AG04450 (cell line): ENCODE measurements at places on chromosomes 5 and 9.

GRCh38 chr9:74985041-74985440, 32.3 kb upstream of the C9orf40 start:
- no peak for DNase-seq

DNA sequence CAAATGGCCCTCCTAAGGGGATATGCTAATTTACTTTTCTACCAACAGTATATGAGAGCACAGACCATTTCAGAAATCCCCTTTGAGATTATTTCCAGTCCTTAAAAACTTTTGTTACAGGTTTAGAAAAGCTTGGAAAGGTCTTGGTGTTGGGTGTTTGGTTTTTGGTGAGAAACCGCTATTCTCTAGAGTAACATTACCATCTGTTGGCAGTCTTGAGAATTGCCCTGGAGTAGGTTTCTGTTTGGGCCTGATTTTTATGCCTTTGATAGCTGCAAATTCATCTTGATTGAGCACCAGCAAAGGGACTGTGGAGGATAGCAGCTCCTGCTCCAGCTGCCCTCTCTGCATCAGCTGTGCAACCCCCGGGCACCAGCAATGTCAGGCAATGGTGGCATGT, 8.0 kb downstream of the NUDT2 start:
- DNase-seq, result no peak

GRCh38 chr5:54848581-54848980, 136.8 kb downstream of the ESM1 start:
- no peak for DNase-seq

- no peak for DNase-seq
These were observed 31.6 kb downstream of the NTNG2 start for GRCh38 chr9:132193227-132194124.

DNA sequence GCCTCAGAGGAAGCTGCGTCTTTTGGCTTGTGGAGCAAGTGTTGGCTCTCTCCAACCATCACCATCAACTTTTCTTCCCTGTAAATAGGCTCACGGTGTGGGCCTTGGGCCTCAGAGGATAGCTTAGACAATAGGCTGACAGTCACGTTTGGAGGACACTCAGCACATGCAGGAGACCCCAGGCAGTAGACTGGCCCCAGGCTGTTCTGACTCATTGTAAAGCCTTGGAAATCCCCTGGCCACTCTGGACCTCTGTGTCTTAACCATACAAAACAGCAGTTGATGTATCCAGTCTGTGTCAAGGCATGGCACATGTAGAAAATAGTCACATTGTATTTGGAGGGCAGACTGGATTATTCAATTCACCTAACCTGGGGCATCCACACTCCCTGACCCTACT, 18.6 kb downstream of the CD74 start:
- DNase-seq, result peak; percentile 16

DNA sequence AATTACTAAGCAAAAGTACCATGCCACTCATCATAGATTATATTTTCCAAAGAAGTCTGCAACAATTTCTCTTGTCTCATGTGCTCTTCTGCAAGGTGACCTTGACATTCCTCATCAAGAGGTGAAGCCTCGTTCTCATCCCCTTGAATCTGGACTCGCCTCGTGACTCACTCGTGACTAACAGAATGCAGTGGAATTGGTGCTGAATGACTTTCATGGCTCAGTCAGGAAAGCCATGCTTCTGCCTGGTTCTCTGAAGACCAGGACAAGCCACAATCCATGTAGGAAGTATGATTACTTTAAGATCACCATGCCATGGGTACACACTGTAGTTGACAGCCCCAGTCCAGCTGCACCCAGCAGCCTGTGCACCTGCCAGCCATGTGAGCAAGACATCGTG, 335.8 kb downstream of the GADD45G start:
- DNase-seq, result no peak

DNA sequence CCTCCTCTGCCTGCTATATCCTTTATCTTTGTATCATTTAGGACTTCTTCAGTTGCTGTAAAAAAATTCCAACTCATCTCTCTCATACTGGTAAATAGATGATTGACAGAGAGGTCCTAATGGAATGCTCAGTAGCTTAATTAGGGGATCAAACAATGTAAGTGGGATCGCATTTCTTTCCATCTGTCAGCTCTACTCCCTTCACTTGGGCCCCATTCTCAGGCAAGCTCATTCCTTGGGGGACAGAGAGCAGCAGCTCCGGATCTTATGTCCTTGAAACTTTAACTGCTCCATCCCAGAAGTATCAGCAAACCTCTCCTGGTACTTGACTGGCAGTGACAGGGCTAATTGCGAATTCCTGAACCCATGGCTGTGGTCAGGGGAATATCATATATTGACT, 146.7 kb downstream of the YTHDC2 start:
- DNase-seq, result no peak

DNA sequence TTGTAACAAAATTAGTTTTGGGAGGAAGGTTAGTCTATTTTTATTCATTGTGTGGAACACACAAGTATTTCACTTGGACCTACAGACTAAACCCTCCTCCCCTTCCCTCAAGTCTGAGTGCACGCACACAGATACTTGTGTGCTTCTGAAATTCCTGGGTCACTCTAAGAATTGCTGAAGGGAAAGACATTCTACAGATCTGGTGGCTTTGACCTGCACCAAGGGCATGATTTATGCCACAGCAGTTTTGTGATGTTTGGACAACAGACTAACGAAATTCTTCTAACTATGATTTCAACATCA, 150.5 kb downstream of the ARL15 start:
- DNase-seq, result no peak

- no peak for DNase-seq
These were observed 446.2 kb downstream of the PLK2 start for GRCh38 chr5:58013542-58014258.

DNA sequence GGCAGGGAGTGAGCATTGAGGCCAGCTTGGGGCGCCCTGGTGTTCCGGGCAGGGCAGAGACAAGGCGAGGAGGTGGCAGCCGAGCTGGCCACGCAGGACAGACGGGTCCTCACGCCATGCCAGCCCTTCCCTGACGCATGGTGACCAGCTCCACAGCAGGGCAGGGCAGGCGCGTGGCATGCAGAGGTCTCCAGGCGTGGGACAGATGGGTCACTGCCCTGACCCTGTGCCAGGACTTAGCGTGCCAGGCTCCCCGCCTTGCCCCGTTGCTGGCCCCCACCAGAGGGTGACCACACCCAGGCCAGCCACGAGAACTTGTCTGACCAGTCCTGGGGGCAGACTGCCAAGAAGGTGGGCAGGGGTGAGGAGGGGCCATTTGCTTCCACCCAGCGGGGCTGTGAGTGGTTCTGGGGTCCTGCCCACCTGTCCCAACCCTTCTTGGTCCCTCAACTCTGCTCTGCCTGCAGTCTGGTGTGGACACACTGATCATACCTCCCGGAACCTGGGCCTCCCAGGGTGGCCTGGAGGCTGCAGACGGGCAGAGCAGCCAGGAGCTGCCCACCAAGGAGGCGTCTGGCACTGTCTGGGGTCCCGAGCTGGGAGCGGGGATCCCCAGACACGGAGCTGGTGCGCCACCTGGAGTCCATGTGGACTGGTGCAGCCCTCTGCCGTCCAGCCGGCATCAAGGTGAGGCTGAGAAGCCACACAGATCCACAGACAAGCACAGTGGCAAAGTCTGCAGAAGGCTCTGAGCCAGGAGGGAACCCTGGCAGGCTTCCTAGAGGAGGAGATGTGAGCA, at the start of gene RNF224:
RNF224 (plus strand) TSS at position 449 of the 799 bp plus-strand sequence. CDS start 834 bp downstream, outside the sequence.
- peak; percentile 38 for DNase-seq

DNA sequence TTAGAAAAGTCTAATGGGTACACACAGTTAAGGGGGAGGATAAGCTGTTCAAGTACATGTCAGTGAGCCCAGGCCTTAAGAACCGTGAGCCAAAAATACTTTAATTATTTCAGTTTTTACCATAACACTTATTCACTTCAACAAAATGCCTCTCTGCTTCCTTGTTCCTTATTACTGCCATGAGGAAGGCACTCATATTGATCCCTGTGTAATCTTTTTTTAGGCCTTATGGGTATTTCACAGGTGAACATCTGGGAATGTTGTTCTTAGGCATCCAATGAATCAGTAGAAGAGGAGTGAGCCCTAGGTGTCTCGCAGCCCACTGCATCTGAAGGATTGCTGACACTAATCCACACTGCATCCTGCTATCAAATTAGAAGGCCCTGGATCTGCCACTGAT, 13.5 kb upstream of the DMAC1 start:
- DNase-seq, result no peak

GRCh38 chr9:112333639-112334431, 416 bp upstream of the PTBP3 start:
- peak; percentile 81 for DNase-seq

GRCh38 chr5:157271740-157272271, 5.9 kb downstream of the CYFIP2 start:
- no peak for DNase-seq

GRCh38 chr9:79371301-79371700, 200.5 kb upstream of the TLE4 start:
- DNase-seq, result no peak

DNA sequence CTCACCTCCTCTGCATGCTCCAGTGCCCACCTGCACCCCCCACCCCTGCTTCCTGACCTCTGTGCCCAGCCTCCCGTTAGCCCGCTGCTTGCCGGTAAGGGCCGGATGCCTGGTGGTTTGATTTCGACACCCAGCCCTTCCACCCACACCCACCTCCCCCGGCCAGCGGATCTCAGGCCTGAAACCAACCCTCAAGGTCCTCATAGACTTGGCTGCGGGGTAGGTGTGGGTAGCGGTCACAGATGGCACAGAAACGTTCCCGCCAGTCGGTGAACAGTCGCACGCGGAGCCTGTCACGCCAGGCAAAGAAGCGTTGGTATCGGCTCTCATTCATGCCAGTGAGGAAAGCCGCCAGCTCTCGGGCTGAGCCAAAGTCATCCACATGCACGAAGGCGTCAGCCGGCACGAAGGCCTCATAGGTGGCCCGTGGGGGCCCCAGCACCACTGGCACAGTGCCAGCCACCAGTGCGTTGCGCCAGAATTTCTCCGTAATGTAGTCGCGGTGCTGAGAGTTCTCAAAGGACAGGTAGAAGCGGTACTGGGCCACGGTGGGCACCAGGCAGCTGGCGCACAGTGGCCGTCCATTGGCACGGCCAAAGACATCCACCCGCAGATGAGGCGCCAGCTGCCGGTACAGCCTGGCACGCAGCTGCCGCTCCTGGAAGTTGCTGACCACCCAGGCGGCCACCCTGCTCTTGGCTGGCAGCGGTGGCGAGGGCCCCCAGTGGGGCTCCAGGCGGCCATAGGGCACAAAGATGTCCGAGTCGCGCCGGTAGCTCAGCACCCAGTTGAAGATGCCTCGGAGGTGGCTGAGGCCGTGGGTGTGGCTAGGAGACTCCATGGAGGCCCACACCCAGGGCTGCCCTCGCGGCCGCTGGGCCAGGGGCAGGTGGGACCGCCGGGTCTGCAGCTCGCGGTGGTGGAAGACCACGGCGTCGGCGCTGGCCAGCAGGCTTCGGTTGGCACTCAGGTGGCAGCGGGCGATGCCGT, 1.1 kb downstream of the FUT7 start:
- DNase-seq, result no peak

DNA sequence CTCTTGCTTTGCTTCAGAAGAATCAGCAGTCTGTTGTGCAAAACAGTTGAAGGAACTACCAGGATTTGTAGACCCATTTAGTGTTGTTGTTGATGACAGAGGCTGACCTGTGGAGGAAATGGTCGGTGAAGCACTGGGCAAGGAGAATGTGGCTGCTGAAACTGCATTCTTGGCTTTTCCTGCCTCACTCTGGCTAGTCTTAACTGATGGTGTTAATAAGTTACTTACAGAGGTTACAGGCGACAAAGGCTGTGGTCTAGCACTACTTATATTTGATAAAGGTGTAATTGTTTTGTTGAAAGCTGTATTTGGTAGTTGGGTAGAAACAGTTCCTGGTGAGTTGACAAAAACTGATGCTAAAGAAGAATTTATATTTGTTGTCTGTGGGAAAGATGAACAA, 31.5 kb downstream of the MLANA start:
- DNase-seq, result no peak

- DNase-seq, result no peak
These were observed 529.3 kb downstream of the BNC2 start for GRCh38 chr9:16341177-16341576.

DNA sequence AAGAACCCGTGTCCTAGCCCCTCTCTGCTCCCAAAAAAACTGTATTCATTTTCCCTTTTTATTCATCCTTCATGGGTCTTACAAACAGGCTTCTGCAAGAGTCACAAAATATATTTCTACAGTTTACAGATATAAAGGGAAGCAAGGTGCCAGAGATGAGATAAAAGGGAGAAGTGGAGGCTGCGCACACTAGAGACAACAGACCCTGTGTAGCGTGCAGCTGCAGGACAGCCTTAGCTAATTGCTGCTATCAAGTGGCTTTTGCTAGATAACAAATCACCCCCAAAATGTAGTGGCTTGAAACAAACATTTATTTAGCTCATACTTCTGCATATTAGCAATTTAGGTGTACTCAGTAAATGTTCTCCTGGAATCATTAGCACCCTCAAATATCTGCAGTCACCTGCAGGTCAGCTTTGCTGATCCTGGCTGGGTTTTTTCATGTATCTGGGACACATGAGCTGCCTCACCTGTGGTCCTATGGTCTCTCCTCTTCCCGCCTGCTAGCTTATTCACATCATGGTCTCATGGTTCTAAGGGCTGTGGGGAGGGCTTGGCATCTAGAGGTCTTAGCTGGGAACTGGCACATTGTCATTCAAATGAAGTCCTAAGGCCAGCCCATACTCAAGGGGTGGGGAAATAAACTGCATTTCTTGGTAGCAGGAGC, 29.4 kb downstream of the ARHGEF37 start:
- no peak for DNase-seq

- DNase-seq, result no peak
These were observed 372.6 kb downstream of the KDM4C start for GRCh38 chr9:7130266-7130820.

DNA sequence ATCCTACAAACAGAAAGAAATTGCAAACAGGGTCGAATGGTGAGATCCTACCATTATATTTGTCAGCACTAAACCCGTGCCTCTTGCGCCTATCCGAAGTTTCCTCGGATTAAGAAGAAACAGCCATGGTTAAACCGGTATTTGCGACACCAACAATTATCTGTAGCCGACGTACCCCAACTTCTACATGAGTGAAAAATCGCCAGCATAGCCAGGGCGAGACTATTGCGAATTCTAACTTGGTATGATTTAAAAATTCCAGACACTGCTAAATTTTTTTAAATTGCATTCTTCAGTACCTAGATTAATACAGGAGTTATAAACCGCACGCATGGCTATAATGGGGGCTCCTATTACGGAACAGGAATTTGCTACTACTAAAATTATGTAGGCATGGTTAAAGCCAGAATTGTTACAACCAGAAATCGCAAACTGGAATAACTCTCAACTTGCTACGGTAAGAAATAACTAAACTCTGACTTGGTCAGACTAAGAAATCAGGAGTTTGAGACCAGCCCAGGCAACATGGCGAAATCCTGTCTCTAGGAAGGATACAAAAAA, 25.3 kb upstream of the ANXA2R start:
- DNase-seq, result no peak

- no peak for DNase-seq
These were observed 4.8 kb downstream of the PSIP1 start for GRCh38 chr9:15505921-15506320.

- no peak for DNase-seq
These were observed 90.0 kb upstream of the FANCC start for GRCh38 chr9:95407524-95407923.

GRCh38 chr5:132388244-132389050, 18.9 kb downstream of the SLC22A5 start:
- DNase-seq, result no peak

- DNase-seq, result no peak
These were observed 67.2 kb upstream of the CD180 start for GRCh38 chr5:67263656-67264408.
